AG04449 (cell line): ENCODE measurements at places on chromosomes 1 and 21.

GRCh38 chr1:19057182-19057779 lies 100.8 kb upstream of the IFFO2 start:
- DNase-seq: no peak

DNA sequence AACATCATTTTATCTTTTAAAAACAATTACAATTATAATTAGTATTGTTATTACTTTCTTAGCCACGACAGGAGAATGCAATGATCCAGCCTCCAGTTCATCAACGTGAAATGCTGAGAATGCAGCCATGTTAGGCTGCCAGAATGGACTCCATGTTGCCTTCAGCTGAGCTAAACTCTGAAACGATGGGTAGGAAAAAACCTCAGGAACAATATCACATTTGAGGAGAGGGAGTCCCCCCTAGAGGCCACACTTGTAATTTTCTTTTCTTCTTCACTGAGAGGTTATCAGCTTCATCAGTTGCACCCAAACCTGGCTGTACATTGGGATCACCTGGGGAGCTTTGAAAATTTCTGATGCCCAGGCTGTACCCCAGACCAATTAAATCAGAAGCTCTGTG lies 34.6 kb upstream of the DNAH14 start:
- no peak for DNase-seq

DNA sequence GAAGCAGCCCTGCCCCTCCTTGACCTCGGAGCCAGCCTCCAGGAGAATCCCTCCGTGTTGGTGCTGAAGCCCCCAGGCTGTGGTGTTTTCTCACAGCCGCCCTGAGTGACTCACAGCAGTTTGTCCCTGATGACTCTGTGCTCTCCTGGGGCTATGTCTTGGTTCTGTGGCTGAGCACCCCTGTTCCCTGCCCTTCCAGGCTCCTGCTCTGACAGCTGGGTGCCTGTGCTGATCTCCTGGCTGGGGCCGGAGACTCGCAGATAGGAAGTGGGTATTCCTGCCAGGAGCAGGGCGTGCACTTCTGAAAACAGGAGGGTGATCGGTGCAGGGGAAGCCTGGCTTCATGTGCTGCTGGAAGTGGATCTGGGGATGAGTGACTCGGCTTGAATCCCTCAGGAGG lies 34.5 kb downstream of the POFUT2 start:
- DNase-seq: no peak

DNA sequence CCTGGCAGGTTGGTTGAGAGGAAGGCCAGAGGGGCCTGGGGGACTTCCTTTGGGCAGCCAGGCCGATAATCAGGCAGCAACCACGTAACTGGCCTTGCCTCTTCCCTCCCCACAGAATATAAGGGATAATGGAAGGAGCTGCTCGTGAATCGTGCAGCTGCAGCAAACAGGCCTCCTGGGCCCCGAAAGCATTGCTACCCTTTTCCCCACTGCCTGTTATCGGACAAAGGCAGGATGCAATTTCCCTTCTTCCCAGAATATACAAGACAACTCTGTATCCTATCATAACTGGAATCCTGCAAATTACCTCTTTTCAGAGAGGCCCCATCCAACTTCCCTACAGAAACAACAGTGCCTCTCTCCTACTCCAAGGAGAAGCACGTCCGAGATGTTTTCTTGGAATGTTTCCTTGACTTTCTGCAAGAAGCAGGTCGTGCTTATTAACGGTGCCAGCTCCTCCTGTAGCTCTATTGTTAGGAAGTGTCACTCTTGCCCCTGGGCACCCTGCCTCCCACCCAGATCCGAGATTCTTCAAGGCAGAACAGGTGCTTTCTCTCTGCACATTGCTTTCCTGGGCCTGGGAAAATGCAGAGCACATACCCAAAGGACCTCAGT lies 106.0 kb upstream of the TIAM1 start:
- no peak for DNase-seq

- no peak for DNase-seq
Measured at GRCh38 chr21:20667931-20668330, 330.3 kb upstream of the NCAM2 start.
